CD4-positive, alpha-beta T cell treated with Interferon gamma for 1 hour (primary cell): ENCODE measurements at places on chromosomes 12 and 14.
A peak's percentile ranks its signal among the peaks of the same experiment; 100 is the strongest.

DNA sequence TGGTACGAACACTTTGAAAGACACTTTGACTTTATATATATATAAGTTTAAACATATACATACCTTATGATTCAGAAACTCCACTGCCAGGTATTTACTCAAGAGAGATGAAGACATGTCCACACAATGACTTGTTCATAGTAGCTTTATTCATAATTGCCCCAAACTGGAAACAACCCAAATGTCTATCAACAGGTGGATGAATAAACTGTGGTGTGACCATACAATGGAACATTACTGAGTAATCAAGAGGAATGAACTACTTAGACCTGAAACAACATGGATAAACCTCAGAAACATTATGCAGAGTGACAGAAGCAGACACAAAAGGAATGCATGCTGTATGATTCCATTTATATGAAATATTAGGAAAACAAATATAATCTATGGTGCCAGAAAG is 71.1 kb downstream of the PPP1R36 start:
- no peak for DNase-seq

- DNase-seq = no peak
These were observed 3.2 kb downstream of the LAG3 start for GRCh38 chr12:6775185-6776174.

- DNase-seq = no peak
These were observed 30.8 kb upstream of the BCL2L14 start for GRCh38 chr12:12039897-12040296.

GRCh38 chr14:33589334-33589733 is 361.5 kb downstream of the EGLN3 start:
- no peak for DNase-seq

DNA sequence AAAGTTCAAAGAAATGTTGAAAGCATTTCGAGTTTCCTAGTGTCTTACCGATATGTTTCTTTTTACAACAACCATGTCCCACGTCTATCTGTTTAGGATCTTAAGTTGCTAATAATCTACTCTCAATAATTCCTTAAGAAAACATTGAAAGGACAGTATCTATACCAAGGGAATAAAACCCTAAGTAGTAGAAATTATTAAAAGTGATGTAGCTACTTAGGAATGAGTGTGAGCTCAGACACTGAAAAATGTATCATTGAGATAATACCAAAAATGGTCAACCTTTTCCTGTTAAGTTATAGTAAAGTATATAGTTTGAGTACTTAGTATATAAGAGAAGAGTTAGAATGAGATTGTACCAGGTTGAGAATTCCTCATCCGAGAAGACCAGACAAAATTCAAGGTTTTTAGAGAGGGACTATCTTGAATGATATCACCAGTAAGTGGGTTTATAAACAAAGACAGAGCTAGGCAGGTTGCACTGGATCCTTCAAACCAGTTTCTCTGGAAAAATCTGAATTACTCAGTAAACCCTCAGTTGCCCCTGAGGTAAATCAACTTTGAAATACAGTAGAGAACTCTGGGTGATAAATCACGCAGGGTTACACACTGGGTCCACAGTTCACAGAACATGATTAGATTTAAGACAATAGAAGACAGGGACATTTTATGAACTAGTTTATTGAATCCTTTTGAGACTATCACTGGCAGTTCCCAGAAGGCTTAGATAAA is 96.8 kb downstream of the ERGIC2 start:
- DNase-seq = no peak

- DNase-seq = peak; percentile 93
These were observed 11.0 kb downstream of the ZNF219 start for GRCh38 chr14:21087294-21088091.

- no peak for DNase-seq
These were observed 34.6 kb downstream of the CKB start for GRCh38 chr14:103488071-103488470.

DNA sequence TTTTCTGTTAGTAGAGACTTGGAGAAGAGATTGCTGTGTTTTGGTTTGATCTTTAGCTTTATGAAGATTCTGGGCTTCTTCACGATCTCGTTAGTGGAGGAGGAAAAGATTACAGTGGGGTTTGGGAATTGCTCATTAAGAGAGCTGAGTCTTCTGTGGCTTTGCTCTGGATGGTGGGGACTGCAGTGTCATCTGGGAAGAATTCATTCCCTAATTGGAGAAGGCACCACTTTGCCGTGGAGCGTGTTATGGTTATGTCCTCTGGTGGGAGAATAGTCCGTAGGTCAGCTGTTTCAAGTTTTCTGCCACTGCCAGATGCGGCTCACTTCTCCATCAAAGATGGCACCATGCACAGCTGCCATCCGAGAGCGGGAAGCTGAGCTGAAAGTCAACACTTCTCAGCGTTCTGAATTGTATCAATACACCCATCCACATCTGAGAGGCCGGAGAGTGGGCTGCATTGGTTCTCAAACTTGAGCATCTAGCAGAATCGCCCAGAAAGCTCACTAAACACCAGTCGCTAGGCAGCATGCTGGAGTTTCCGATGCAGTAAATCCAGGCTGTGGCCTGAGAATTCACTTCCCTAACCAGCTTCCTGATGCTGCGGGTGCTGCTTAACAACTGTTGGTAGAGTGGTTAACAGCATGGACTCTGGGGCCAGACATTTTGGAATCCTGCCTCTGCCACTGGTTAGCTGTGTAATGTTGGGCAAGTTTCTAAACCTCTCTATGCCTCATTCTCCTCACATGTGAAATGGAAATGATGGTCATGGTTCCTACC is 117.8 kb downstream of the PLXNC1 start:
- no peak for DNase-seq

DNA sequence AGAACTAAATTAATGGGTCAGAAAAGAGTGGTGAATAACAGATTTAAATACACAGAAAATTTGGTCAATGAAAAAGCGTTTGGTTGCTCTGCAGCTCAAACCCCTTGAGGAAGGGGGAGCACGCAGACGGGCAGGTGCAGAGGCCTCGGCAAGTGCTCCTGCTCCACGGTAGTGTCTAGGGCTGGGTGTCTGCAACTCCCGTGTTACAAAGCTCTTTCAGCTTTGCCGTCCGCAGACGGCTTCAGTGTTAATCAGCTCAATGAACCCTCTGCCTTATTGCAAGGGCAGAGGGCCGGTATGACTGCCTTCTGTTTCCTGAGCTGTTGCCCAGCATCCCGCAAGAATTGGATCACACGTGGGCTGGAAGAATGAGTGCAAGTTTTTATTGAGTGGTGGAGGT is 125.7 kb upstream of the TRHDE start:
- no peak for DNase-seq

- no peak for DNase-seq
These were observed 183.1 kb downstream of the PHLDA1 start for GRCh38 chr12:75848431-75848925.

DNA sequence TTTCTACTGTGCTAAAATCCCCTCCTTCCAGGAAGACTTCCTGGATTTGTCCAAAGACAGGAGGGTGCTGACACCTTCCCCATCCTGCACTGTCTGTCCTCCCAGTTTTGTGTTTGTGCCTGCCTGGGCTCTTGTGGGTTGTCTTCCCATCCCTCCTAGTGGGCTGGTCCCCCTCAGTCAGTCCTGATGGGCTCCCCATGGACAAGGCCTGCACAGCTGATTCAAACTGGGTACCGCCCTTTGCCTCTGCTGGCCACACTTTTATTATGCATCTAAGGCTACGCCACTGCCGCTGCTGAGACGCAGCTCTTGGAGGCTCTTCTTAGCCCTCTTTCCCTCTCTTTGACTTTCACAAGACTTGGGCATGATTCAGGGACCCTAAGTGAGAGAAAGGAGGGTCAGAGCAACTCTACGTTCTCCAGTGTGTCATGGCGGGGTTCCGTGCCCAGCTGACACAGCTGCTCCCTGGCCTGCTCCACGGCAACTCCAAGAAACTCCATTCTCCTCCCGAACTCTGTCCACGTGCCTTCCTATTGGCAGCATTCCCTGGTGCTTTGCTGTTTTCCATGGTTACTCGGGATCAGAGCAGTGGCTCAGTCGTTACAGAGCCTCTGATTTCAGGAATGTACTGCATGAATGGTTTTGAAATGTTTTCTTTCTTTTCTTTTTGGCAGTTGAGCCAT is 3.8 kb upstream of the KRT85 start:
- DNase-seq = no peak

DNA sequence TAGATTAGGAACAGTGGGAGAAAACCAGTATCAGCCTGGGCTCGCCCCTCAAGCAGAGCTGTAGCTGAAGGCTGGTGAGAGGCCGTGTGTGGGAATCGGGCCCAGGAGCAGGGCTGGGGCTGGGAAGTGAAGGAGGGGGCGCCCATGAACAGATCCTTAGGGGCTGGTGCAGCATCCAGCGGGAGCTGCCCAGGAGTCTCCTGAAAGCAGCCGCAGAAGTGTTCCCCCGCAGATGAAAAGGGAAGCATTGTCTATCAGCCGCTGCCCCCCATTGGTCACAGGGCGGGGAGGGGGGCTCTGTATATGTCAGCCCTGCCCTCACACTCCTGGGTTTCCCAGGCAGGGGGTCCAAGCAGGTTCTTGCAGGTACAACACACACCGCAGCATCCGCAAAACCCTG is 15.6 kb upstream of the RFLNA start:
- no peak for DNase-seq

GRCh38 chr12:119843100-119843499 is 34.0 kb downstream of the CIT start:
- no peak for DNase-seq

- DNase-seq = no peak
These were observed 95.9 kb upstream of the CAND1 start for GRCh38 chr12:67173258-67173657.

- DNase-seq = no peak
These were observed 604 bp downstream of the HCFC2 start for GRCh38 chr12:104064842-104065427.

DNA sequence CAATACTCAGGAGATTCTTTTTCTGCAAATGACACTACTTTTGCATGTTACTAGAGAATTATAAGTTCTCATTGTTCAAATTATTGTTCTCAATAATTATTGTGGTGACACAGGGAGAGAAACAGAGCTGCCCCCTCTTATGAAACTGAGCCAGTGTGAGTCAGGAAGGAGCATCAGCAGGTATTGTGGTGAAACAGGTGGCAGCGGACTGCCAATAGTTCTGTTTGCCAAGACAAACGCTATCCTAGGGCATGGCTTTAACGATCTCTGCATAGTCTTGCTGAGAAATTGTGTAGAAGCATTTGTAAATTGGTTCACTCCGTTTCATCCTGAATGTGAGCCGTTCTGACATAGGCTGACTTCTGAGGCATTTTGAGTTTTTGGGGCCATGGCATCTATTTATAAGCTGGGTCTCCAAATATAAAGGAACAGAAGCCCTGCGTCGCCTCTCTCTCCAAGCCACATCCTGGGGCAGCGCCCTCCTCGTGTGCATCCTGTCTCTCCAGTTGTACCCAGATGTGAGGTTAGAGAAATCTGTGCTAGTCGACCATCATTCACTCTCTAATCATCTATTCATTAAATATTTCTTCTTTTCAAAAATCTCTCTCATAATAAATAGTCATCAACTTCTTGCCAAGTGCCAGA is 15.8 kb upstream of the PPP4R4 start:
- DNase-seq = peak; percentile 36

GRCh38 chr14:34640826-34641225 is 10.9 kb upstream of the SNX6 start:
- DNase-seq = no peak

DNA sequence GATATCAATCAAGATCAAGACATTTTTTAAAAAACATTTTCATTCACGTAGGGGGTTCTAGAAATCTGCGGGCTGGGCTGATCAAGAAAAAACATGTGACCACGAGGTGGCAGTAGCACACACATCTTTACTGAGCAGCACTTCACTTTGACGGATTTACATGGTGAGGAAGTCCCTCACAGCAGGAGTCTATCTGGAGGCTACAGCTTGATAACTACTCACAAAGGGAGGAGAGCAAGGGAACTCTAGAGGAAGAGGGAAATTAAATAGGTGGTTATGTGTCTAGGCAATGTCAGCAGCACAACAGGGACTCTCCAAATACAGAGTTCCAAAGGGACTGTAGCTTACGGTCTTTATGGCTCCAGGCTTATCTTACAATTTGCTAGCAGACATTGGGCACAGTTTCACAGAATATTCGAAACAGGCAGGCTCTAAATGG is 248.1 kb downstream of the DPY19L2 start:
- DNase-seq = no peak

DNA sequence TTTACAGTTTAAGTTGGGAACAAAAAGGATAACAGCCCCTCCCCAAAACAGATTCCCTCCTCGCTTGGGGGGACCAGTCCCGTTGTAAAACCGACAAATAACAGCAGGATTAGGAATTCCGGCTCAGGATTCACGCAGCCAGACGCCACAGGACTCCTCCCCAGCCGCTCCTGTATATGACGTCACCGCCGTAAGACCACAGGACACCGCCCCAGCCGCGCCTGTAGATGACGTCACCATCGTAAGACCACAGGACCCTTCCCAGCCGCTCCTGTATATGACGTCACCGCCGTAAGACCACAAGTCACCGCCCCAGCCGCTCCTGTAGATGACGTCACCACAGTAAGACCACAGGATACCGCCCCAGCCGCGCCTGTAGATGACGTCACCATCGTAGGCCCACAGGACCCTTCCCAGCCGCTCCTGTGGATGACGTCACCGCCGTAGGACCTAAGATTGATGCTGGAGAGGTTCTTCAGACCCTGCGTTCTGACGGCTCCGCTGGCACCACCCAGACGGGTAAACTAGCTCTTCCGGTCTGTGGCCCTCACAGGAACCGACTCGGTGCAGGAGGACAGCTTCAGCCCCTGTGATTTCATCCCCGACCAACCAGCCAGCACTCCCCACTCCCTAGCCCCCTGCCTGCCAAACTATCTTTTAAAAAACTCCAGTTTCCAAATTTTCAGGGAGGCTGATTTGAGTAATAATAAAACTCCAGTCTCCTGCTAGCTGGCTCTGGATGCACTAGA is 43.9 kb upstream of the FBRSL1 start:
- peak; percentile 91 for DNase-seq

DNA sequence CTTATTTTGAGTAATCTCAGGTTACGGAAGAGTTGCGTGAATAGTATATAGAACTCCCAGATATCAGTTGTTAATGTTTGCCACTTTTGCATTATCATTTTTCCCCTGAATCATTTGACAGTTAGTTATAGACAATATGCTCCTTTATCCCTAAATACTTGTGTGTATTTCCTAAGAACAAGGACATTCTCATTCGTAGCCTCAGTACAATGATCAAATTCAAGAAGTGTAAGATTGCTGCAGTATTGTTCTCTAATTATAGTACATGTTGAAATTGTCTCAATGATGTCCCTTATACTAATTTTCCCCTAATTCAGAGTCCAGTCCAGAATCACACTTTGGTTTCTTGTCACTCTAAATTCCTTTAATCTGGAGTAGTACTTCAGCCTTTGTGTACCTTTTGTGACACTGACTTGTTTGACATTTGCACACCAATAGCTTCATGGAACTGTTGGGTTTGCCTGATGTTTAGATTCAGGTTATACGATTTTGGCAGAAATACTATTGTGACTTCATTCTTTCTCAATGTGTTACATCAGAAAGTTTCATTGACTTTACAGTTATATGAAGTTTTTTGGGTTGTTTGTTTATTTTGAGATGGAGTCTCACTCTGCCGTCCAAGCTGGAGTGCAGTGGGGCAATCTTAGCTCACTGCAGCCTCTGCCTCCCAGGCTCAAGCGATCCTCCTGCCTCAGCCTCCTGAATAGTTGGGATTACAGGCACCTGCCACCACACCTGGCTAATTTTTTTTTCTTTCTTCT is 13.1 kb downstream of the DYNC1H1 start:
- DNase-seq = no peak
